BJ (cell line): ENCODE measurements at places on chromosomes 5 and 9. TPM values are rescaled to one million over a fixed set of nuclear protein-coding genes. Genes with fewer than 3 reads are reported as not detected.

DNA sequence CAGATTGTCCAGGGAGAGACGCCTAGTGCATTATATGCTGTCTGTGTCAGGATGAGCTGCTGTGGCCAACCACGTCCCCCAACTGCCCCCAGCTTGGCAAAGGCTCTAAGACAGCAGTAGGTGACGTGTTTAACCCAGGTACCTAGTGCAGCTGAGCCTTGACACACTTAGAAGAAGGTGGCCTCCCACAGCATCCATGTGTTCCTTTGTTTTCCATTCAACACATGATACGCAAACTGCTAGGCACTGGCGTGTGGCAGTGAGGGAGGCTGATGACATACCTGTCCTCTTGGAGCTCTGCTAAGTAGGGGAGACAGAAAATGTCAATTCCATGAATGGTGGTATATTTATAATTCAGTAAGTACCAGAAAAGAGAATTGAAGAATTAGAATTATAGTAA lies 291.7 kb downstream of the NR3C1 start:
- DNase-seq = no peak

DNA sequence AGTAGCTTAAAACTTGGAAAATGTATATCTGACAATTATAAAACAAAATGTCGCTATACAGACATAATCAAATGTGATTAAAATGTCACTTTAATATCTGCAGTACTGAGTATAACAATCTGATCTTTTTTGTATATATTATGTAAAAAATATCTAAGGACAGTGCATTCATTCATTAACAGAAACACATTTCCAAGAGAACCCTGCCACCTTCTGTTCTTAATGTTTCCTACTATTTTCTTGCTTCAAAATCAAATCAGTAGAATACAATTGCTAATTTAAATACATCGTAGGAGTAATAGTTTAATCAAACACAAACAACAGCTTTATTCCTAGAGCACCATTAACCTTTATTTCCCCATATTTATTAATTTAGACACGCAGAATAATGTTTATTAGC lies 142.6 kb upstream of the ST8SIA4 start:
- no peak for DNase-seq

The CAST gene
- polyA plus RNA-seq = 112 and 157 TPM in 2 replicates

- DNase-seq = peak; percentile 36
These were observed 298.6 kb downstream of the DIRAS2 start for GRCh38 chr9:90343991-90344390.

GRCh38 chr9:97668485-97668884 lies 28.7 kb downstream of the XPA start:
- no peak for DNase-seq

DNA sequence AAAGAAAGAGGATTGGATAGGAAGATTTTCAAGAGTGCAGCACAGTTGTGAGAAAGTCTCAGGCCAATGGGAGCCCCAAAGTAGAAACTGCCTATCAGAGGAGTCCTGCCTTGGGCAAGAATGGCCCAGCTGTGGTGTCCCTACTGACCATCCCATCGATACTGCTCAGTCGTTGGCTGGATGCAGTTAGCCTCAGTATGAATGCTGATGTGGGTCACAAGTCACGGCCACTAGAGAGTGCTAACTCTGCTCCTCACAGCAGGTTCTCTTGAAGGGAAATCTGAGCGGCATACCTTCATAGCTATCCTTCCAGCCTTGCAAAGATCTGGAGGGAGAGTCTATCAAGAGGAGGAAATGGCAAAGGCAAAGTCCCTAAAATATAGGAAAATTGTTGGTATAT lies 11.6 kb upstream of the CETN3 start:
- no peak for DNase-seq
